ENCODE measurements at places on chromosomes 1 and 21.
A peak's percentile ranks its signal among the peaks of the same experiment; 100 is the strongest.

DNA sequence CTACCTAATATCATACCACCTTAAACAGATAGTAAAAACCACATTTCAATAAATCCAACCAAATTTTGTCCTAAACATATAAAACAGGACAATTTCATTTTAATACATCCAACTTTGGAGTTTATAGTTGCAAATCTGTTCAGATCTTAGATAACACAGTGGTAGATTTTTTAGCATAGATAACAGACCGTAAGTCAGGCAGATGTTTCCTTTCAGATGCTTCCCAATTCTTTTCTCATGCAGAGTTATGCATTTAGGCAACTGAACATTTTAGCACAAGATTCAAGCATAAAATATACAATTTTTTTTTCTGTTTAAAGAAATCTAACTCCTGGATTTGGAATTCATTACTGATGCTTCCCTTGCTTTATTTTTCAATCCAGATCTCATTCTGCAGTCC, 156.5 kb upstream of the ZNHIT6 start:
- DNase-seq = no peak

DNA sequence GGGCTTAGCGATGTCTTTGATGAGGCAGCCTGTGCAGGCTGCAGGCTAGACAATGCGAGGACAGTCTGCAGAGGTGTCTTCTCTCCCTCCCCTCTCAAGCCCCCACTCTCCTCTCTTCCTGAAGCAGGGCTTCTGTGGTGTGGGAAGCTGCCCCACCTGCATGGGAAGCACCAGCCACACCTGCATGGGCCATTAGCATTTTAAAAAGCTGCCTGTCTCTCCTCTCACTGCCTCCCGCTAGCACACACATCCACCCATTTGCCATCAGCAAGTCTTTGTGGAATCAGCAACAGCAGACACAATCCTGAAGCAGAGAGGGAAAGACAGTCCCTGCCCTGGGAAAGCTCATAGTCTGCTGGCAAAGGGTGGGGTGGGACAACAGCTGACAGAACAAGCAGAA, 53.1 kb downstream of the NAV1 start:
- no peak for DNase-seq

- no peak for DNase-seq
These were observed 71.2 kb downstream of the DAP3 start for GRCh38 chr1:155759966-155760630.

DNA sequence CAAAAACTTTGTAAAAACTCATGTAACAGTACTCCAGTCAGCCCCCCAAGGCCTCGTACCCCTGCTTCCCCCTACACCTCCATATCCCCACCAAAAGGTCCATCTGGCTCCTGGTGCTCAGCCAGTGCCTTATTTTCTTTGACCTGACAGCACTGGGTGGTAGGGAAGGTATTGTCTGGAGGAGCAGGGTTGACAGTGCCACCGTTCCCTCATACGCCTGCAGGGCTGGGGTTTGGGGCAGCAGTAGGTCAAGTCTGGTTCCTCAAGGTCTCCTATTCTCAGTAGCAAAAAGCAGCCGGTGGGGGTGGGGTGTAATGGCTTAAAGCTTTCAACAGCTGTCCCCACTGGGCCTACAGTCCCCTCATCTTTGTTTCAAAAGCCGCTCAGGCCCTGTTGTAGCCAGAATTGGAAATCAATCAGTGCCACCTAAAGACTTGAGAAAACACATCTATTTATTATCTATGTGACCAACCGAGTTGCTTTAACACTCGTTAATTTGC, 25.3 kb upstream of the TTF2 start:
- DNase-seq = no peak

GRCh38 chr1:240682166-240682858, 70.4 kb upstream of the GREM2 start:
- DNase-seq = no peak

DNA sequence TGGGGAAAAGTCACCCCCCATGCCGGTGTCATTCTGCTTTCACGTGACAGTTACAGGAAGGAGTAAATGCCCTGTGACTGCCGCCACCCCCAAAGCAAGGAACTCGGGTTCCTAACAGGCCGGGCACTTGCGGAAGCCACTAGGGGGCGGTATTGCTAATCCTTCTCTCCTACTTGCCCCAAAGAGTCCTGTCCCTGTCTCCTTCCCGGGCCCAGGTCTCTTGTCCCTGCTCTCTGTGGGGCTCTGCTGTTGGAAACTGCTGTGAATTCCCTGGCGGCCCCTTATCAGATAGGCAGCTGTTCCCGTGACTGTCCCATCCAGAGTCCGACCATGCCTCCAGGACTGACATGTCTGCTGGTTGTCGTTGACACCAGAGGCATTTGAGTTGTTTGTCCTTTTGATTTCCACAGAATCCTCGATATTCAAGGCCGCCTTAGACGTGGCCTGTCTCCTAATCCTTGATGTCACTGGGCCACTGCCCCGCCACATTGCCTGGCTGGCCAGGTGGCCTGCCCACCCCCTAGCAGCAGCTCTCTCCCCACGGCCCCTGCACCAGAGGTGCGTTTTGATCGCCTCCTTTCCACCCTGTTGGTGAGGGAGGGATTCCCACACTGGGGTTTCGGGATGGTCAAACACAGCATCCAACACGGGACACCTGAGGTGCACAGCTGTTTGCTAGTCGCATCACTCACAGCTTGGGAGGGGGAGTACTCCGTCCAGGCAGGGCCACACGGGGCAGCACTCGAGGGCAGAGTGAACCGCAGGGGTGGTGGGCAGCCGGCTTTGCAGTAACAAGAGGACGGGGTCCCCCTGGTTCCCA, 37.3 kb downstream of the CHAF1B start:
- DNase-seq = peak; percentile 34

- DNase-seq = no peak
These were observed 40.4 kb downstream of the KIF21B start for GRCh38 chr1:200983035-200983561.

DNA sequence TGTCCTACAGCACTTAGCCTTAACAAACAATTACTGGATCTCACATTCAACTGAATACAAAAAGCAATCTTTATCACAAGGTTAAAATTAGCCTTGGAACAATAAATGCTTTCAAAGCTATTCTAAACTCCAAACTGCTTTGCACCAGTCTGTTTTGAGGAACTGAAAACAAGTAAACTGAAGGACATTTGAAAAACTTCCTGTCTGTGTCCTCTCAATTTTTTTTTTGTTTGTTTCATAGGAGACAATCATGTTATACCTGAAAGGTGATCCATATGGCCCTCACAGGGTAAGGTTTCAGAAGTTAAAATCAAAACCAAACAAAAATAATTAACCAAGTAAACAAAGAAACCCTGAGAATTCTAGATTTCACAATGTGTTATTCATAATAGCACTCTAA, 459.1 kb downstream of the DPYD start:
- DNase-seq = no peak

All from heart right ventricle (tissue), 16 donors.